ENCODE measurements at places on chromosomes 4 and X.

DNA sequence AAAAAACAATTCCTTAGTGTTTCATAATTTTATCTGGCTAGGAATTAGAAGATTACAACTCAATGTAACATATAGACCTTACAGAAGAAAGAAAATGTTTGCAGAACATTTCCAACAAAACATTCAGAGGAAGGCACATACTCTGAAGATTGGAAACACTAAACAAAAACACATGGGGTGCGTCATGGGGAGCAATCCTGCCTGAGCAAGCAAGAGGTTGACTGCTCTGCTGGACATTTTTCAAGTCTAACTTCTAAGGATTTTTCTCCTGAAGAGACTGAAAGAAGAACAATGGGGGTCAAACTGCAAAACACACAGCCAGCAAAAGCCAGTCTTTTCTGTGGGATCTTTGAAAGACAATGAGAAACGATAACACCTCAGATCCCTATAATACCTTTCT is 182.8 kb downstream of the GUCY2F start:
- DNase-seq: no peak

- DNase-seq: peak; percentile 75
These were observed 15.6 kb downstream of the SCARB2 start for GRCh38 chr4:76197971-76198410.

DNA sequence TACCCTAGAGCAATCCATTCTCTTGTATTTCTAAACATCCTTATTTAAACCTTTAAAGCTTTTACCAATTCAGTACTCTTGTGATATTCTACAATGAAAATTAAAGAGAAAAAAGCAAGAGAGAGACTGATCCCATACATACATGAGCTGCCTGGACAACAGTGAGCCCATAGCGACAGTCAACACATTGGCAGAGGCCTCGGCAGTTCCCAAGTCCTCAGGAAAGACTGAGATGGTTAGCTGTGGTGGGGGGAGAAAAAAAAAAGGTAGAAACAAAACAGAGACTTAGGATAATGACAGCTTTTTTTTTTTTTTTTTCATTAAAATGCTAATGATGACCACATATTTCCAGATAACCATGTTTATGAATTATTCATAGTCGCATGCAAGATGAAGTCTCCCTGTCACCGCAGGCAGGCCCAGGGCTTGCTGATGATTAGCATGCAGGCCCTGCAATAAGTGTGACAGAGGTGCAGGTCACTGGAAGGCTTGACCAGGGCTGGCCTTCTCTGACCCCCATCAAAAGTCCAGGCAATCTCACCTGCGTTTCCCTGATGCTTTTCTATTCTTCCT is 148.8 kb downstream of the APBB2 start:
- no peak for DNase-seq

GRCh38 chr4:76199664-76200211 is 13.9 kb downstream of the SCARB2 start:
- DNase-seq: no peak

DNA sequence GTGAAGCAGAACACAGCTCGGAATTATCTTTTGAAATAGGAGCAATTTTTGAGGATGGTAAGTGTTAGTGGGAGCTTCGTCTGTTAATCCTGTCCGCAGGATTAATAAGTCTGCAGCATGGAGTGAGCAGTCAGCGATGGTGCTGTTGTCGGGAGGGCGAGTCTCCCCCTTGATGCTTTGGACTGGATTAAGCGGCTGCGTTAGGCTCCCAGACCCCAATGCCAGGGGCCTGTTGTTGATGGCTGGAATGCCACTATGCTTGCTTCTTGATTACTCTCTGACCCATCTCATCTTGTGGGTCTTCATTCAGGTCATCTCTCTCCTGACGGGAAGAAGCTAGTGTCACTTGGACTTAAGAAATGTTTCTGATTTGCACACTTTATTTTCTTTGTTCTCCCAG is 332.6 kb downstream of the ARHGAP10 start:
- no peak for DNase-seq

GRCh38 chr4:164783976-164784375 is 30.0 kb downstream of the SMIM31 start:
- DNase-seq: no peak

GRCh38 chr4:119493419-119493818 is 135.2 kb downstream of the PDE5A start:
- DNase-seq: no peak

DNA sequence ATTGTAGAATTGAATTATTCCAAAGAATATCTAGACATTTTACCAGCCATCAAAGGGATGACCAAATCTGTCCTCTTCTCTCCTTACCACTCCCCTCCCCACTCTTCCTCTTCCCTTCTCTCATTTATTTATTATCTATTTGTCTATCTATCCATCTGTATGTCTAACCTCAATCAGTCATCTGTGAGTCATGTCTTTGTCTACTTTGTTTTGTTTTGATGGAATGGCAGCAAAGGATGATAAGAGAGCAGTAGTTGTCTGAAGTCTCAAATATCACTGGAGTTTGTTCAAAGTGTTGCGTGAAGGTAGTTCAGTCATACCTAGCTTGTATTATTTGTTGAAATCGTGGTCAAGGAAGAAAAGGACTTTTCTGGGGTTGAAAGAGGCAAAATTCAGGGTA is 34.7 kb upstream of the PGRMC2 start:
- no peak for DNase-seq

GRCh38 chr4:143025081-143025704 is 159.5 kb upstream of the USP38 start:
- no peak for DNase-seq

GRCh38 chr4:178037459-178038214 is 595.4 kb upstream of the AGA start:
- no peak for DNase-seq

GRCh38 chr4:2634014-2634413 is 97.6 kb downstream of the FAM193A start:
- DNase-seq: no peak

DNA sequence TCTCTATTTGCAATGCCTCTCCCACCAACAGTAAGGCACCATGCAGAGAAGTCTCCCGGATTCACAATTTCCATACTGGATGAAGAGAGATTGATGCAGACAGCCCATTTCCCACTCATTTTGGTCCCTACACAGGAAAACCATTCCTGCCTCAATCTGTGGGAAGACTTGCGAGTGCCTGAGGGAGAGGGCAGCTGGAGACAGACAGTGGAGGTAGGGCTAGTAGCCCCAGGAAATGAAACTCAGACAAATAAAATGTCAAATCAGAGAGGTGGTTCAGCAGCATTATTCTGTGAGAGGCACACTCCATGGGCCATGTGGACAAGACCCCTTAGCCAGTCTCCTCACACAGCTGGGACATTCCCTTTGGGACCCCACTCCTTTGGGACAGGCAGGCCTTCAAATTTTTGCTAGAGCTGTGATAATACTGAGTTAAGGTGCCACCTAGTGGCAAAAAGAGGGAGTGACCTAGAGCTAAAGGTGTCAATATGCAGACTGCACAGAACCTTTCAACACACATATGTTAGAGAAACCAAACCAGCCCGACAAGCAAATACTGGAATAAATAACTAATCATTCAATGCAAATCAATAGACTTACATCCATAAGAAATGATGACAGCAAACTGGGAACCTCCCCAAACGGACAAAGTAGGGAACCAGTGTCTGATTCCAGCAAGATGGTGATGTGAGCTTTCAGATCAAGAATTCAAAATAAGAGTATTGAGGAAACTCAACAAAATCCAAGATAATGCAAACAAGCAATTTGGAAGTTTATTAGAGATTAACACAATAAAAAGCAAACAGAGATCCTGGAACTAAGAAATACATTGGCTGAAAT is 1865.3 kb upstream of the AGA start:
- DNase-seq: no peak

GRCh38 chr4:1334579-1334895 is 12.5 kb upstream of the UVSSA start:
- no peak for DNase-seq

- no peak for DNase-seq
These were observed 21.4 kb downstream of the BEX3 start for GRCh38 chrX:103397707-103398106.

GRCh38 chrX:153726286-153727122 is 1.8 kb downstream of the ABCD1 start:
- DNase-seq: peak; percentile 30

- no peak for DNase-seq
These were observed 62.7 kb upstream of the USP9X start for GRCh38 chrX:41022566-41022965.

DNA sequence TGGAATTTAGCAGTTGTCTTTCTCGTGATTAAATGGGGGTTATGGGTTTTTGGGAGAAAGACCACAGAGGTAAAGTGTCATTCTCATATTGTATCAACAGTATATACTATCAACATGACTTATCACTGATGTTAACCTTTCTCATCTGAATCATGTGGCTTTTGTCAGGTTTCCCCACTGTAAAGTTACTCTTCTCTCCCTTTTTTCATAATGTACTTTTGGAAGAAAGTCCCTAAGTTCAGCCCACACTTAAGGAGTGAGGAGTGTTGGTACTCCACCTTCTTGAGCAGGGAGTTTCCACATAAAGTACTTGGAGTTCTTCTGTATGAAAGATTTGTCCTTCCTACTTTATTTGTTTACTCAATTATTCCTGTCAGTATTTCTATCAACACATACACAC is 169.9 kb downstream of the ZNF330 start:
- no peak for DNase-seq

DNA sequence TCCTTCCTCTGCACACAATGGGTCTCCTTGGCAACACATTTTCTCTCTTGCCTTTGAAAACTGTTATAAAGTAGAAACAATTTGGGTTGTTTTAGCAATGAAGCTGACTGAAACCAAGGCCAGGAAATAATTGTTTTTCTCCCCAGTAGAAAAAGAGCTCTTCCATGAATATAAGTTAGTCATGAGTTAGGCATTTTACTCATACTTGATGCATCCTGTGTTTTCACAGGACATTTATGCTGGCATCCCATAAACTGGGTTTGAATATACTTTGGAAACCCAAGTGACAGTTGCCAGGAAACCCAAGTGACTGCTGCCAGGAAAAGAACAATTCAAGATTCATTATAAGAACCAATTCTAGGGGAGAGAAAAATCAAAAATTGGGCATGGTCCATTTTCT is 128.6 kb upstream of the NPY2R start:
- DNase-seq: no peak

GRCh38 chr4:4355302-4355701 is 31.6 kb upstream of the NSG1 start:
- DNase-seq: no peak

DNA sequence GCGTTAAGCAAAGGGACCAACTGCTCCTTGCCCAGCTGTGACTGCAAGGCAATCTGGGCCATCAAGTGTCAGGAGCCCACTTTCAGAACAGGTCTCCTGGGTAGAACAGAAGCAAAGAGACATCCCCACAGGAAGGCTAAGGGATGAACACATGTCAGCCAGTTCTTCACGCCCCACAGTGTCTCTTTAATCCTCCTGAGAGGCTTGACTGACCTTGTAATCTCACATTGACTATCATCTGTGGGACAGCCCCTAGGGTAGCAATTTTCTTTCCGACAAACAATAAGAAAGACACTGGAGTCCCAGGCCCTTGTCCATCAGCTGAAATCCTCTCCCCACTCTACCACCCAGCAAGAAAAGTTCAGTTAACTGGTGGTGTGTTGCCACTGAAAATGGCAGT is 1.0 kb downstream of the CHRDL1 start:
- no peak for DNase-seq

DNA sequence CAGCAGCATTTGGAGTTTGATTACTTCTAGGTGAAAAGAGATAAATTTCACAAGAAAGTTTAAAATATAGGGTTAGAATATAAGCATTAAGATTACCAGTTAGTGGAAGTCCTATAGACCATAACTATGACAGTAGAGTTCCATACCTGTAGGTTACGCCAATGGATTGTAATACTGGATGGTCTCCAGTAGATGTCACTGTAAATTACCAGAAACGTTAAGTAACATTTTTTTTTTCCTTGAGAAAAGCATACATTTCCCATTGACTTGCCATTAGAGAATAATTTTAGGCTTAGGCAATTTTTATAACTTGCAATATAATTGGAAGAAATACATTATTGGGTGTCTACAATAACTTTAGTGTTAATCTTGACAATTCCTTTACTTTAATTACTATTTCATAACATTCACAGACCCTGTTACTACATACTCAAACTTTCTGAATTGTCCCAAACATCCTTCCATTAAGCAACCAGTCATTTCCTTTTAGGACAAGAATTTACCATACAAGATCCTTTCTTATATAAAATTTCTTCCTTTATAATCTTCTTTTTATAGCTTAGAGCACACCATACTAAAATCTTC is 304.1 kb upstream of the TECRL start:
- no peak for DNase-seq

DNA sequence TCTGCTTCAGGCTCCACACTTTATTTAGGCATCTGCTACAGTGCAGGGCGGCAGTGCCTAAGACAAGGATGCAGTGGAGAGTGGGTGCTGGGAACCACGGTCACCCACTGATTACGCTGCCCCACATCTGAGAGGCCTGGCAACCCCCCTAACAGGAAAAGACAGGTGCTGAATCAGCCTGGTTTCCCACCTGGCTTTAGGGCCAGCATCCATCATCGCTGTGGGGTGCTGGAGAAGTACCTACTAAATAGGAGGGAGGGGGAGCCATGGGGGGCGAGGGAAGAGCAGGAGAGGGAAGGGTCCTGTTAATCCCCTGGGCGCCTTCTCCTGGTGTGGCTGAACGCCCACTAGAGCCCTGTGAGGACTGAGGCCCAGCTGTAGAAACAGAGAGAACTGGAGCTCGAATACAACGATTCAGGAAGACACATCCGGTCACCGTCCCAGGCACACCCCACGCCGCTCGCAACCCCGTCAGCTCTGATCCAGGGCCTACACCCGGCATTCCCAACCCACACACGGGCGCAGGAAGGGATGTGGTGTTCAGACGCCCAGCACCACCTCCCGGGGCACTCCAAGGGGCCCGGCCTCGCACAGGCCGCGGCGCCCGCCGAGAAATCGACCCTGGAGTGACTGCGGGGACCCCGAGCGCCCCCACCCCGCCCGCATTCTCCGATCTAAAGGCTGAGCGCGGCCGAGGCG is 554 bp downstream of the DCTD start:
- peak; percentile 38 for DNase-seq

GRCh38 chr4:52574036-52574435 is 85.1 kb downstream of the USP46 start:
- peak; percentile 85 for DNase-seq

GRCh38 chr4:113593400-113594230 is 167.9 kb downstream of the CAMK2D start:
- no peak for DNase-seq

- no peak for DNase-seq
These were observed 119.0 kb downstream of the ANKRD50 start for GRCh38 chr4:124593494-124593893.

DNA sequence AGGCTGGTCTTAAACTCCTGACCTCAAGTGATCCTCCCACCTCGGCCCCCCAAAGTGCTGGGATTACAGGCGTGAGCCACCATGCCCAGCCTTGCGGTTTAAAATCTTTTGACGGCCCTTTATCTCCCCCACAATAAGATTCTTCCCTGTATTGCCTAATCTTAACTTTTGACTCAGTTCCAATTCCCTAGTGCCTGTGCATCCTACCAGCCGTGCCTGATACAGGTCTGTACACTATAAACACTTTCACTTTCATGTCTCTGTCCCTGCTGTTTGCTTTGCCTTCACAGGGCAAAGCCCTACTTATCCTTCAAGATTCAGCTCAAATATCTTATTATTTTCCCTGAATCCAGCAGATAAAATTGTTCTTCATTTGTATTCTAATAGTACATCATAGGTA is 74.6 kb downstream of the WDR44 start:
- no peak for DNase-seq

All from COR-L47 (cell line).